Small intestine (tissue), 16 donors: ENCODE measurements at places on chromosomes 6 and 20.

DNA sequence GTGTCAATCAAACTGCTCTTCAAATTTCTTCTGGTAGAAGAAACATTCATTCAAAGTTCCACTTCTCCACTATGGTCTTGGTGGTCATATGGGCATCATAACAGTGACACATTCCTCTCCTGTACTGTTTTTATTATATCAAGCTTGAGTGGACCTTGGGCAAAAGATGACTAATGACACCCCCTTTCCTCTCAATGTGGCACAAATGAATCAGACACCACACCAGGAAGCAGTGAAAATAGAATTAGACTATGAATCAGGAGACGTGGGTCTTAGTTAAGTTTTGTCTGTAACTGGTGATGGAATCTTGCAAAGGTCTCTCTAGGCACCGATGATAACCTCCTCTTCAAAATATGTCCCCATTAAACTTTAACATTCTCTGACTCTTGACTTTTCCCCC lies 9.0 kb upstream of the NRSN1 start:
- no peak for DNase-seq

DNA sequence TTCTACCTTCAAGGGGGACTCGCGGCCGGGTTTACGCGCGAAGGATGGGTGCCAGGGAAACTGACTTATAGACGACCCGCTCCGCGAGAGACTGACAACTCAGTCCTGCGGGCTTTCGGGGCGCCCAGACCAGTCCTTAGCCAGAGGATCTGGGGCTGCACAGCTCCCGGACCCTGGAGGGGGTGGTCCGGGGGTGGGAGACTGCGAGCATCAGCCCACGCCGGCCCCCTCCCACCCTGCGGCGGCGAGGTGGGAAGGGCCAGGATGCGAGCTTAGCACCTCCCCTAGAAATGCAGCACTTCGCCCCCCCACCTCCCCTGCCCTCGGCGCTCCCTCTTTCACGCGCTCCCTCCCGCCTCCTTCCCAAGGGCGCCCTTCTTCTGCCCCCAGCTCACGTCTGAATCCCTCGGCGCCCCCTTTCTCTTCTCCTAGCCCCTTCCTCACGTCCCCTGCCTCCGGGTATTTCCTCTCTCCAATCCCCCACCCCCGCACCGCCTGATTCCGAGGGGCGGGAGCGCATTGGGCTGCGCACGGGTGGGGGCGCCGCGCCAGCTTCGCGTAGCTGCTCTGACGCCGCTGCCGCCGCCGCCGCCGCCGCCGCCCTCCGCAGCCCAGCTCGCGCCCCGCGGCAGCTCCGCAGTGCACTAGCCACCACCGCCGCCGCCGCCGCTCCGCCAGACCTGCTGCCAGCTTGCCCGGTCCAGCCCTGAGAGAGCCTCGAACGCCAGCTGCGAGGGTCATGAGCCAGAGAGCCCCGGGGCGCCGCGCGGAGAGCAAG lies at the start of gene SLC32A1:
Gene SLC32A1, plus strand, starts transcription at position 639 of the 778 bp plus-strand sequence. CDS start 239 bp downstream, outside the sequence.
- peak; percentile 16 for DNase-seq

- no peak for DNase-seq
Observed at GRCh38 chr6:88494401-88495140, 328.4 kb upstream of the CNR1 start.

- DNase-seq = no peak
Observed at GRCh38 chr20:46674253-46675083, 14.8 kb downstream of the TP53RK start.

- no peak for DNase-seq
Observed at GRCh38 chr6:118444796-118445195, 103.3 kb upstream of the PLN start.

DNA sequence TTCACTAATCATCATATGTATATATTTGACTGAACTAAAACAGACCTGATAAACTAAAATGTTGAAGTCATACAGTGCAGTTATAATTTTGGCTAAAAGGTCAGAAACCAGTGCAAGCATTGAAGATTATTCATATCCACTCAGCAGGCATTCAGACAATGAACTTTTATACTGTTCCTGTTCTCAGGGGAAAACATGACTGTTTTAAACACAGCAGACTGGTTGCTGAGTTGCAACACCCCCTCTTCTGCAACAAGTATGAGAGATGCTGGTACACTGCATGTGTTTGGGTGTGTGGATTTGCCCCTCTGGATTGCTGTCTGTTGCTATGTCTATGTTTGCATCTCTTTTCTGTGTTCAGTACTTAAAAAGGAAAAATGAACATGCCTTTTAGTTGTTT lies 206.8 kb downstream of the EYA4 start:
- DNase-seq = no peak

DNA sequence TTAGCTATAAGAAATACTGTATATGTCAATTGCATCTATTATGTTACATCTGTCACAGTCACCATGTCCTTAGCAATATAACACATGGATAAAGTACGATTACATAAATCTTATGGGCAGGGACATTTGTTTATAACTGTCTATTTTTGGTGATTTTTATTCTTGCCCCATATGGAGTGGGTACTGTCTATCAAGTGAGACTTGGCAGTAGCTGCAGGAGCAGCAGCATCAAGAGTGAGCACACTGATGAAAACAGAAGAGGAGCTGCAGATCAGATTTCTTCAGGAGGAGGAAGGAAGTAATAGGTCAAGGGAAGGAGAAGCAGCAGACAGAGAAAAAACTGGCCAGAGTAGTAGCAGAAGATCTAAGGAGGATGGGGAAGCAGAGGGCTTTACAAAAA lies 516.7 kb downstream of the C6orf118 start:
- DNase-seq = no peak

DNA sequence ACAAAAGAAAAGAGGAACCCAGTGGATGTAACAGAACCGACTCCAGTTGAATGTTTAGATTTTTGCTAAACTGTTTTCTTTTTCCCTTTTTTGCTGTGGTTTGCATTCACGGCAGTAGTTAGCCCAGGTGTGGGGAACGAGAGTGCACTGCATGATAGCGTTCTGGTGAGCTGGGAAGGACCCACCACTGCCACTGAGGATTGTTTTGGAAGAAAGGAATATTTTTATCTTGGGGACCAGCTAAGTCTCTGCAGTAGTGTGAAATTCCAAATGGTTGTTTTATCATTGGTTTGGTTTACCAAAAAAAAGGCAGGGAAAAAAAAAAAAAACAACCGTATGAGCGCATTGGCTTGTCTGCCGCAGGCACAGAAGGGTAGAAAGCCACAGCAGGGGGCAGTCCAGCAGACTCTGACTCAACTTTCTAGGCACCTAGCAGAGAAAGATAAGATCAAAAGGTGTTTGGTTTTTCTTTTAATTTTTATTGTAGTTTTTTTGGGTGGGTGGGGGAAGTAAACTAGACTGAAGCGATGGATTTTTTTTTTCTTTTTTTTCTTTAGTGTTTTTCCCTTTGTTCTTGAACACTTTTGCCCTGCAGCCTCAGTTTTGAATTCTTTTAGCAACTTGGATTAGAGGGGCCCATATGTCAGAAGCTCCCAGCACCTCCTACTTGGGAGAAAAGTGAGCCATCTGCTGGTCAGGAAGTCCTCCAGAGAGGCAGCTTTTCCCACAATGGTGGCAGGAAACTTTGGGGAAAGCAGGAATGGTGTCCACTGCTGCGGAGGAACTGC lies 13.5 kb upstream of the RAB5IF start:
- peak; percentile 48 for DNase-seq

DNA sequence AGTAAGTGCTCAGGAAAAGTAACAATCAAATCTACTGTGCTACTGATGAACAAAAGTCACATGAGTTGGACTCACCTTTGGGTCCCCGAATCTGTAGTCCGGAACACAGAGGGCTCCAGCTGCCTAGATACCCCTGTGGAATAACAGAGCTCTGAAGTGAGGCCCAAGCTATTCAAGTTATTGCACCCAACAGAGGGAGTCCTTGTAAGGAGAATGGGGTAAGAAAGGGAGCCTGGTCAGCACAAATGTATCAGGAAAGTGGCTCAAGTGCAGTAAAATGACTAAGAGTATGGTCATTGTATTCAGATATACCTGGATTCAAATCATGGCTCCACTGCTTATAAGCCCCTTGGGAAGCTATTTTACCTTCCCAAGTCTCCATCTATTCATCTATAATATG lies 20.9 kb downstream of the EDN1 start:
- DNase-seq = no peak

GRCh38 chr6:39686976-39687375 lies 38.2 kb downstream of the KIF6 start:
- no peak for DNase-seq

GRCh38 chr6:124873066-124873410 lies 89.2 kb upstream of the RNF217 start:
- DNase-seq = no peak

DNA sequence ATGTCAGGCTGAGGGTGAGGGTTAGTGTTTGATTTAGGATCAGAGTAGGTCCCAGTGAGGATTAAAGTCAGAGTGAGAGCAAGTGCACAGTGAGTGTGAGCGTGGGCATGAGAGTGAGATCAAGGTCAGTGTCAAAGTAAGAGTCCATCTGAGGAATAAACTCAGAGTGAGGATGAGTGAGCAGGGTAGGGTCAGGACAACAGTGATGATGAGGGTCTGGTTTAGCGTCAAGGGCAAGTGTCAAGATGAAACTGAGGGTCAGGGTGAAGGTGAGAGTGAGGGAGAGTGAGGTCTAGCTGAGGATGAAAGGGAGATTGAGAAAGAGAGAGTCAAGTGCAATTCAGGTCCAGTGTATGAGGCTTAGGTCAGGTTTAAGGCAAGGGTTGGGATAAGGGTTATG lies 7.7 kb upstream of the ZNF343 start:
- DNase-seq = no peak

- DNase-seq = no peak
Observed at GRCh38 chr20:4532772-4533171, 188.9 kb upstream of the PRND start.

- no peak for DNase-seq
Observed at GRCh38 chr6:34990971-34991560, 102.0 kb downstream of the ANKS1A start.

- DNase-seq = no peak
Observed at GRCh38 chr6:39923394-39923793, 10.9 kb downstream of the MOCS1 start.
